ENCODE measurements at places on chromosomes 3 and 15. TPM values are rescaled to one million over a fixed set of nuclear protein-coding genes. Genes with fewer than 3 reads are reported as not detected.

DNA sequence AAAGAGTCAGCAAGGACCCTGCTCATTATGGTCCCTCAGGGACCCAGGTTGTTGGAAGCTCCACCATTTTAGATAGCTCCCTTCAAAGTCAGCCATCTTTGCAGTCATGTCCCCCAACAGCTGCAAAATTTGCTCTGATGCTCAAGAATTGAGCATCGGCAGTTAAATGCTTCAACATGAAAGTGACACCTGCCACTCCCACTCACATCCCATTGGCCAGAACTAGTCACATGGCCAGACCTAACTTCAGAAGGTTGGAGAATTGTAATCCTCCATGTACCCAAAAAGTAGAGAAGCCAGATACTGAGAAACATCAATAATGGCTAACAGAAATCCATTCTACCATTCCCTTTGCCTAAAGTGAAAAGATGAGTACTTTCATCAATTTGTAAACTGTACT lies 171.5 kb upstream of the NR2E3 start:
- peaks cover 60% of the 10 kb centered on the region for H3K27me3 ChIP-seq
- H3K4me3 ChIP-seq: no peak overlapping the region
- H3K36me3 ChIP-seq: no peaks in the 10 kb centered on the region
- H3K27ac ChIP-seq: no peak overlapping the region
- peaks cover 15% of the 10 kb centered on the region for H3K4me1 ChIP-seq

GRCh38 chr3:189365609-189366564 lies 194.1 kb downstream of the TPRG1 start:
- H3K27me3 ChIP-seq: no peaks in the 10 kb centered on the region
- peaks cover 19% of the 10 kb centered on the region for H3K4me1 ChIP-seq
- H3K4me3 ChIP-seq: no peak overlapping the region
- H3K36me3 ChIP-seq: no peaks in the 10 kb centered on the region

GRCh38 chr3:87228316-87228715 lies 1.2 kb downstream of the CHMP2B start:
- H3K36me3 ChIP-seq: no peaks in the 10 kb centered on the region
- no peak for DNase-seq
- H3K27me3 ChIP-seq: no peaks in the 10 kb centered on the region
- H3K4me1 ChIP-seq: peaks cover 22% of the 10 kb centered on the region
- H3K4me3 ChIP-seq: peak overlapping the region; percentile 79

- no peak overlapping the region for H3K4me3 ChIP-seq
- no peaks in the 10 kb centered on the region for H3K36me3 ChIP-seq
- H3K27ac ChIP-seq: no peak overlapping the region
- no peaks in the 10 kb centered on the region for H3K27me3 ChIP-seq
These were observed 213.1 kb downstream of the OSBPL10 start for GRCh38 chr3:31767920-31768319.

- peaks cover 57% of the 10 kb centered on the region for H3K4me1 ChIP-seq
- no peaks in the 10 kb centered on the region for H3K36me3 ChIP-seq
- DNase-seq: peak; percentile 86
- H3K27ac ChIP-seq: peak overlapping the region; percentile 82
These were observed 35.2 kb downstream of the BDH1 start for GRCh38 chr3:197520311-197521276.

- DNase-seq: no peak
- H3K27me3 ChIP-seq: no peaks in the 10 kb centered on the region
- no peaks in the 10 kb centered on the region for H3K36me3 ChIP-seq
These were observed 19.1 kb downstream of the KBTBD8 start for GRCh38 chr3:67017211-67017610.

DNA sequence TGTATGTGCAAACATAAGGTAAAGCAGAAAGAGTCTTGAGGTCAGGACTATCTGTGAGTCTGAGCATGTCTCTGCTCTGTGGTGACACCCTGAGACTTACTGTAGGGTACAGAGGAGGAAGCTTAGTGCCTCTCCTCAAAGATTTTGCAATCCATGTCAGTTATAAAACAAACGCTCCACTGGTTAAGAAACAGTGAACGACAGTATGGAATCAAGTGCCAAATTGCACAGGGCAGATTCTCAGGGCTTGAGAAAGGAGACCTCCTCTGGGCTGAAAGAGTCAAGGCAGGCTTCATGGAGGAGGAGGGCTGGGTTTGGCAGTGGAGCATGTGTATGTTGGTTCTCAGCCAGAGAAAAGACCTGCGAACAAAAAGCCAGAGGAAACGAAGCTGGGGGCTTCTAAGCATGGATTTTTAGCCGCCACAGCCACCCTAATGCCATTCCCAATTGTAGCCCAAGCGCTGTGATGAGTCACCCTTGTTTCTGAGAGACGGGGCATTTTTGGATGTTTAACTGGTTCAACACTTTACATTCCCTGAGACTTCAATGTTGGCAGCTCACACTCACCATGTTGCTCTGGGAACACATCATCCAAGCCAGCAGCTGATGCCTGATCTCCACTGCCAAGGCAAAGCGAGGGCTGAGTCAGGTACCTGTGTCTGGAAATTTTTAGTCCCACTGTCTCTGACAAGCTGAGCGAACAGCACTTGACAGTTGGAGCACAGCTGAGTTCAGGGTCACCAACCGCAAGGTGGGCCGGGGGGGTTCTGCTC lies 3.4 kb upstream of the DGKG start:
- no peaks in the 10 kb centered on the region for H3K36me3 ChIP-seq
- no peak overlapping the region for H3K27ac ChIP-seq
- no peak for DNase-seq
- no peak overlapping the region for H3K4me3 ChIP-seq

- peak; percentile 34 for DNase-seq
- no peaks in the 10 kb centered on the region for H3K36me3 ChIP-seq
- H3K27ac ChIP-seq: peak overlapping the region; percentile 91
- no peaks in the 10 kb centered on the region for H3K4me1 ChIP-seq
These were observed 2.1 kb downstream of the MAGI1 start for GRCh38 chr3:66036586-66037148.

DNA sequence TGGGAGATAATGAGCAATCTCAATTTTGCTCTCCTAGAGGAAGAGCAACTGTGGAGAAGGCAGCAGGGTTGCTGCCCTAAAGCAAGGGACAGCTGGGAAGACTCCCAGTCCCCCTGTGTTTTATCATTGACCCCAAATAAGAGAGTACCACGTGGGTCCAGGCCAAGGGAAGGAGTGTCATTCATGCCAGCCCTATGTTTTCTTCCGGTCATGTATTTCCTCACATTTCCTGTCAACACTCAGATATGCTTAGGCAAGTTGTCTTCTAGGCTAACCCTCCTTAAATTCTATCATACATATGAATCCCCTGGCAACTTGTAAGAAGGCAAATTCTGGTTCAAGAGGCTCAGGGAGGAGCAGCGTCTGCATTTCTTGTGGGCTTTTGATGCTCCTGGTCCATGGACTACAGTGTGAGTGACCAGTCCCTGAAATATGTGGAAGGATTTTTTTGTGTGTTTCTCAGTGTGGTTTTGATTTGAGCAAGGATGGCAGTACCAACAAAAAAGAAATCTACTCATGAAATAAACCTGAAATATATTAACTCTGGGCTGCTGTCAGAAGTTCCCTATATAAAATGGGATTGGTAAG lies 31.9 kb upstream of the RPP14 start:
- H3K4me3 ChIP-seq: no peak overlapping the region
- H3K27me3 ChIP-seq: no peaks in the 10 kb centered on the region
- H3K36me3 ChIP-seq: peaks cover 71% of the 10 kb centered on the region
- H3K27ac ChIP-seq: no peak overlapping the region
- DNase-seq: no peak

GRCh38 chr3:10693457-10693856 lies 122.6 kb upstream of the SLC6A11 start:
- no peaks in the 10 kb centered on the region for H3K36me3 ChIP-seq
- H3K4me3 ChIP-seq: no peak overlapping the region
- no peaks in the 10 kb centered on the region for H3K4me1 ChIP-seq
- peaks cover 22% of the 10 kb centered on the region for H3K27me3 ChIP-seq
- DNase-seq: no peak

- H3K4me1 ChIP-seq: peaks cover 28% of the 10 kb centered on the region
- H3K27ac ChIP-seq: peak overlapping the region; percentile 94
- DNase-seq: peak; percentile 94
- H3K36me3 ChIP-seq: peaks cover 47% of the 10 kb centered on the region
These were observed 10.3 kb downstream of the TM2D3 start for GRCh38 chr15:101641894-101642293.

GRCh38 chr3:136543385-136543784 lies 208.8 kb downstream of the STAG1 start:
- H3K27me3 ChIP-seq: no peaks in the 10 kb centered on the region
- H3K36me3 ChIP-seq: no peaks in the 10 kb centered on the region
- DNase-seq: peak; percentile 88

GRCh38 chr3:9204253-9204992 lies 45.0 kb downstream of the SRGAP3 start:
- H3K27ac ChIP-seq: no peak overlapping the region
- H3K27me3 ChIP-seq: no peaks in the 10 kb centered on the region
- no peaks in the 10 kb centered on the region for H3K4me1 ChIP-seq
- H3K36me3 ChIP-seq: no peaks in the 10 kb centered on the region

DNA sequence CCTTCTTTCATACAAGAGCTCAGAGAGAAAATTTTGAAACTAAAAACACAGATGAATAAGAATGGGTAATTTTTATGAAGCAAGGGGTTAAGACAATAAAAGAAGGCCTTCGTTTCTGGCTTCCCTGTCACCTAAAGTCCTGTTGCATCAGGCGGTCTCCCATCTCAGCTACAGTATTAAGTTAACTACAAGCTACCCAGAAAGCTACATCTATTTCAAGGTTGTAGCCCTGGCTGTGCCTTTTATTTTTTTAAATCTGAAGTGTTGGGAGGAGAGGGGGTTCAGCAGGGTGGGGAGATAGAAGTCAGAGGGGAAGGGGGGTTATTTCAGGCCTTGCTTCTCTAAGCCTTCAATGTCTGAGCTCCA lies 183.3 kb downstream of the TPRG1 start:
- no peaks in the 10 kb centered on the region for H3K36me3 ChIP-seq
- no peak overlapping the region for H3K27ac ChIP-seq
- no peaks in the 10 kb centered on the region for H3K27me3 ChIP-seq
- no peak overlapping the region for H3K4me3 ChIP-seq
- peaks cover 18% of the 10 kb centered on the region for H3K4me1 ChIP-seq

DNA sequence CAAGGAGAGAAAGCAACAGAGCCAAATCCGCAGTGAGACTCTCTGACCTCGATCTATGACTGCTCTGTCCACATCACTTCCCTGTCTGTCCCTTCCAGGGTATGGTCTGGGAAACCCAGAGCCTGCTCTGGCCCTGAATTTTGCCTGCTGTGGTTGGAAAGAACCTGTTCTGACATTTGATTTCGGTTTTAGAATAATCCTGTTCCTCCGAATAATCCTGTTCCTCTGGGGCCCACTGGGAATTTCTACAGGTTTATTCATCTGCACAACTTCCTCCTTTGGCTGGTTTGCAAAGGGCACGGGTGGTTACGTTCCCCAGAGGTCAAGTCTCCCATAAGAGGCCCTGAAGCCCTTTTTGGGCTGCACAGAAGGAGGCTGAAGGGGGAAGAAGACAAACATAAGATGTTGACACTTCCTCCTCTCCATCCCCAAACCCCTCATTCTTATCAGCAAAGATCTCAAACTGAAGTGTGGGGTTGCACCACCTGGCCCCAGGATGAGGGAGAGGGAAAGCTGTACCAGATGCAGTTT lies 10.6 kb downstream of the LAMP3 start:
- H3K4me1 ChIP-seq: no peaks in the 10 kb centered on the region
- DNase-seq: no peak
- no peak overlapping the region for H3K4me3 ChIP-seq
- no peak overlapping the region for H3K27ac ChIP-seq

- H3K4me3 ChIP-seq: no peak overlapping the region
- H3K27ac ChIP-seq: peak overlapping the region; percentile 41
- H3K36me3 ChIP-seq: no peaks in the 10 kb centered on the region
- H3K4me1 ChIP-seq: peaks cover 23% of the 10 kb centered on the region
- no peaks in the 10 kb centered on the region for H3K27me3 ChIP-seq
These were observed 107.0 kb downstream of the IGF2BP2 start for GRCh38 chr3:185717627-185718402.

GRCh38 chr3:33544126-33544525 lies 103.9 kb upstream of the UBP1 start:
- H3K27ac ChIP-seq: no peak overlapping the region
- no peaks in the 10 kb centered on the region for H3K27me3 ChIP-seq
- no peaks in the 10 kb centered on the region for H3K36me3 ChIP-seq
- DNase-seq: no peak
- H3K4me1 ChIP-seq: no peaks in the 10 kb centered on the region
- H3K4me3 ChIP-seq: no peak overlapping the region

- no peak for DNase-seq
- H3K4me3 ChIP-seq: no peak overlapping the region
- no peaks in the 10 kb centered on the region for H3K36me3 ChIP-seq
- H3K4me1 ChIP-seq: no peaks in the 10 kb centered on the region
These were observed 59.2 kb upstream of the C15orf39 start for GRCh38 chr15:75142499-75142898.

DNA sequence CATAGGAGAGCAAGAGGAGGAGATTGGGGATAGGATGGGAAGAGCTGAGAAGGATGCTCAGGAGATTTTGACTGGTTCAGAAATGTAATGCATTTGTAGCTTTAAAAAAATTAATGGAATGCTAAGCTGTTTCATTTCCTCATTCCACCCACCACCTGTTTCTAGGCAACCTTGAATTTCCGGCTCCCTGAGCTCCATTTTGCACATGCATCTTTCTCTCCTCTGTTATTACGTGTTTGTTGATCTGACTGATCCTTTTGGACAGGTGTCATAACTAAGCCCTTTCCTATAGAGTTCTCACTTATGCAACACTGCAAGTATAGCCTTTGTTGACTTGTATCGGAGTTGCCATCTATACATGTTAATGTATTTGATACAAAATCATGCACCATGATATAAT lies 4.3 kb downstream of the TMPRSS7 start:
- H3K4me1 ChIP-seq: no peaks in the 10 kb centered on the region
- H3K4me3 ChIP-seq: no peak overlapping the region
- DNase-seq: no peak
- H3K27ac ChIP-seq: no peak overlapping the region
- no peaks in the 10 kb centered on the region for H3K27me3 ChIP-seq

The GNB5 gene
- total RNA-seq: 22.8 TPM

The GOLGA8Q gene
- 1.8 TPM for total RNA-seq

The THAP10 gene
- 6.6 TPM for total RNA-seq

The RBP2 gene
- not detected for total RNA-seq

The TP53BP1 gene
- 74.5 TPM for total RNA-seq

The CISH gene
- 0.86 TPM for total RNA-seq

The CCNB2 gene
- total RNA-seq: 129 TPM

The ABI3BP gene
- total RNA-seq: 4.3 TPM

The CASR gene
- not detected for total RNA-seq

The SPTBN5 gene
- total RNA-seq: 3.2 TPM

The GPR15 gene
- not detected for total RNA-seq

The IP6K1 gene
- 25.8 TPM for total RNA-seq

The STAB1 gene
- total RNA-seq: 0.41 TPM

The HDAC11 gene
- 1.0 TPM for total RNA-seq

The PIGX gene
- total RNA-seq: 59.1 TPM

The MYZAP gene
- not detected for total RNA-seq

The MED12L gene
- 1.1 TPM for total RNA-seq

The RETNLB gene
- total RNA-seq: not detected

The ATP13A5 gene
- total RNA-seq: not detected

The LRRFIP2 gene
- 40.2 TPM for total RNA-seq

Data from A673 (cell line).